H4 (cell line): ENCODE measurements at places on chromosomes 5 and 9. TPM values are rescaled to one million over a fixed set of nuclear protein-coding genes. Genes with fewer than 3 reads are reported as not detected.

DNA sequence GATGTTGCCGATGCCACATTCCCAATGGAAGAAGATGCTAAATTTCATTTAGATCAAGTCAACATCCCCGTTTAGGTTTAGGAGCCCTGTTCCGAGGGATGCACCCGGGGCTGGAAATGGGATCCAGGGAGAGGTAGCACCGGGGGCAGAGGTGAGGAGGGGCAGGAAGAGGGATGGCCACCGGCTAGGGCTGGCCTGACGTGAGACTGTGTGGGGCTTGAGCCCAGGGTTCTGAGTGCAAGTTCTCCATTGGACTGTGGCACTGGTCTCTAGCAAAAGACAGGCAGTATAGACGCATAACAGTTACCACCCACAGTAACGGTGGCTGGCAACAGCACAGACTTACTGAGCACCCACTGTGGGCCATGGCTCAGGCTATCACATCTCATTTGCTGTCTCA lies 209.0 kb upstream of the MVB12B start:
- no peak for DNase-seq

The FOXD4L5 gene
- not detected in 2 replicates for total RNA-seq

DNA sequence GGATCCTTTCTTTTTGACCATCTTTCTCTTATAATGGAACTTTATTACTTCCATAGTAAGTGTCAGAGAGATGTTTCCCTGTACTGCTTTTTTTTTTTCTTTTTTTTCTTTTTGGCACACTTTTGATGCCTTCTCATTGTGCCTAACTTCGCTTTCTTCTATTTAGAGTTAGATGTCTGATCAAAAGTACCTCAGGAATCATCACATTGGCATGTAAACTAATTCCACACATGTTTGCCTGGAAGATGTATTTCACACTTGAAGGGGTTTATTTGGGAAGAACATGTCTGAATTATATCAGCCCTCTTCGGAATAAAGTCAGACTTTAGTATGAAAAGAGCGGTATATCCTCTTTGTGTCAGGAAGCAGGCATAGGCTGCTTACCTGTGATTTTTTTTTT lies 35.1 kb downstream of the SMARCA2 start:
- DNase-seq, result no peak

DNA sequence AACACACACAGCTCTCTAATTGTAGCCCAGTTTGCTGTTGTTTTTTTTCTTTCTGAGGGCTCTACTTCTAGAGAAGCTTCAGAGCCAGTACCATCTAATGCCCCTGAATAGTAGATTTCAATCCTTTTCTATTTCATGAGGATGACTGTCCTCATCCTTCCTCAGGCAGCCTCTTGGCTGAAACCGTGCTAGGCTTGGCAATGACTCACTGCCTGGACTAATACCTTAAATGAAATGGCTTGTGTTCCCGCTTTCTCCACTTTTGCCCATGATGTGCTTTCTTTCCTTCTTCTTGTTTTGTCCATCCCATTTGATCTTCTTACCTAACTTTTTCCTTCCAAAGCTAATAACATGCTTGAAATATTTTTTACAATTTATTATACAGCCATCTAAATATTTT lies 80.1 kb downstream of the ITGA1 start:
- DNase-seq, result no peak

The FRMPD1 gene
- not detected in 2 replicates for total RNA-seq

GRCh38 chr5:32342656-32343055 lies 29.9 kb upstream of the MTMR12 start:
- DNase-seq, result no peak

GRCh38 chr9:4272126-4272525 lies 27.7 kb downstream of the GLIS3 start:
- DNase-seq, result no peak
